ENCODE measurements at places on chromosomes 7 and 10.

GRCh38 chr7:854118-854775, 22.0 kb downstream of the SUN1 start:
- no peak for DNase-seq

DNA sequence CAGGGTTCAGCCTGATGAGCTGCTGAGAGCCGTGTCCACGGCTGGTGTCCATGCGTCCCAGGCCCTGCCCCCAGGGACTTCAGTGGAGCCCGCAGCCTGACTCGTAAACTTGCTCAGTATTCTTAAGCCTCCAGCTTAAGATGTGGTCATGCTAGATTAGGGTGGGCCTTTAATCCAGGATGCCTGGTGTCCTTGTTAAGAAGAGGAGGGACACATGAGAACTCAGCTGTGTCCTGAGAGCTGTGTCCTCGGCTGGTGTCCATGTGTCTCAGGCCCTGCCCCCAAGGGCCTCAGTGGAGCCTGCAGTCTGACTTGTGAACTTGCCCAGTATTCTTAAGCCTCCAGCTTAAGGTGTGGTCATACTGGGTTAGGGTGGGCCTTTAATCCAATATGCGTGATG, 23.0 kb downstream of the DOCK1 start:
- DNase-seq: no peak

DNA sequence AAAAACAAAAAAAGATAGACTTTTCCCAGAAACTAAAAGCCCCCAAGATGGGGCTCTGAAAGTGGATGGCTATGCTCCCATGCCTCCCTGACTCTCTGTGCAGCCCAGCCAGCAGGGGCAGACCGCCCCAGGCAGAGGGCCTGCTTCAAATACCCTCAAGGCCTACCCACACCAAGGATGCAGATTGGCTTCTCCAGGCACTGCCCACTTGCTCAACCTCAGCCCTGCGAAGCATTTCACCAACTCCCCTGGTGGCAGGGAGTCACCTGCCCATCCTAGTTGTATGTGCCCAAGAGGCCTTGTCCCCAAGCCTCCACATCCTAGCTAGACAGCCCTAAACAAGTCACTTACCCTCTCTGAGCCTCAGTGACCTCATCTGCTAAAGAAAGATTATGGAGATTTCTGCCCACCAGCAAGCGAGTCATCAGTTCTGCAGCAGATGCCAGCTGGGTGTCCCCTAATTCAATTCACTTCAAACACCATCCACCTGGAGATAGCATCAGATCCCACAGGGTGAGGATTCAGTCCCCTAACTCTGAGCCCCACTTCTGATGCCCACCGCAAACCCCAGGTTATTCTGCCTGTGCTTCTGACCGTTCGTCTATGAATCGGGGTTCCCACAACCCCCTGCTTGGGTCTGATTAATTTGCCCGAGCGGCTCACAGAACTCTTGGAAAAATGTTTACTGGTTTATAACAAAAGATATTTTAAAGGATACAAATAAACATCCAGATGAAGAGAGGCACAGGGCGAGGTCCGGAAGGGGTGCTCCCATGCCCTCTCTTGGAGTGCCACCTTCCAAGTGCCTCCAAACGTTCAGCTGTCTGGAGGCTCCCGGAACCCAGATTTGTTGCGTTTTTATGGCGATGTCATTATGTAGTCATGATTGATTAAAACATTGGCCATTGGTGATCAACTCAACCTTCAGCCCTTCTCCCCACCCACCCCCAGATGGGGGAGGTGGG, 18.6 kb upstream of the ZMIZ1 start:
- DNase-seq: no peak

GRCh38 chr10:28508304-28508925, 24.5 kb upstream of the WAC start:
- no peak for DNase-seq

- no peak for DNase-seq
Observed at GRCh38 chr7:150848111-150848510, 4.2 kb upstream of the AOC1 start.

DNA sequence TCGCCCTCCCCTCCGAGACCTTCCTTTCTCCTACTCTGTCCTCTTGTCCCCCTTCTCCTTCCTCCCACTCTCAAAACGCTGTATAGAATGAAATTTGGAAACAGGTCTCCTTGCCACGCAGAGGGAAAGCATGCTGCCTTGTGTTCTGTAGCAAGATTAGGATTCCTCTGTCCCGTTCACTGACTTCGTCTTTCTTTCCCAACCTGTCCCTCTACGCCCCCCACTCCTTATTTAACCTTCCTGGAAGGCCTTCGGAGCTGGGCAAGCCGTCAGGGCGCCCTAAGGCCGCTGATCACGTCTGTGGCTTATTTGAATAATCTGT, 1.3 kb downstream of the HOXA9 start:
- DNase-seq: no peak

DNA sequence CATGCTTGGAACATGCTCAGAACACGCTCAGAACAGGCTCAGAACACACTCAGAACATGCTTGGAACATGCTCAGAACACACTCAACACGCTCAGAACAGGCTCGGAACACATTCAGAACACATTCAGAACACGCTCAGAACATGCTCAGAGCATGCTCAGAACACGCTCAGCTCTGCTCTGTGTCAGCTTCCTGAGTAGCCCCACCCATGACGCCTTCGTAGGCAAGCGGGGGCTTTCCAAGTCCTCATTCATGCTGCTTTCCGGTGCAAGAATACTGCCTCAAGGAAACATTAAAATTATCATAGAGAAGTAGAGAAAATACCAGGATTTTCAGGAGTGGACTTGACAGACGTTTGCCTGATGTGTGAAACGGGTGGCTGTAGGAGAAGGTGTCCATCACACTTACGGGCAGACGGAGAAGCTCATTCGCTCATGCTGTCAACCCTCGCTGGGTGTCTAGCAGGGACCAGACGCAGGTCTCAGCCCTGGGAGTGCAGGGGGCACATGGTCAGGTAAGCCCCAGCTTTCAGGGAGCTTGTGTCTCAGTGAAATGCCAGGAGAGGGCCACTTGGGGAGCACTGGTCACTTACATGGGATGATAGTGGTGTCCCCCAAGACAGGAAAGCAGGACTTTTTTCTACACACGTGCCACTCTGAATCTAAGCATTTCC, 24.7 kb downstream of the EN2 start:
- DNase-seq: no peak

DNA sequence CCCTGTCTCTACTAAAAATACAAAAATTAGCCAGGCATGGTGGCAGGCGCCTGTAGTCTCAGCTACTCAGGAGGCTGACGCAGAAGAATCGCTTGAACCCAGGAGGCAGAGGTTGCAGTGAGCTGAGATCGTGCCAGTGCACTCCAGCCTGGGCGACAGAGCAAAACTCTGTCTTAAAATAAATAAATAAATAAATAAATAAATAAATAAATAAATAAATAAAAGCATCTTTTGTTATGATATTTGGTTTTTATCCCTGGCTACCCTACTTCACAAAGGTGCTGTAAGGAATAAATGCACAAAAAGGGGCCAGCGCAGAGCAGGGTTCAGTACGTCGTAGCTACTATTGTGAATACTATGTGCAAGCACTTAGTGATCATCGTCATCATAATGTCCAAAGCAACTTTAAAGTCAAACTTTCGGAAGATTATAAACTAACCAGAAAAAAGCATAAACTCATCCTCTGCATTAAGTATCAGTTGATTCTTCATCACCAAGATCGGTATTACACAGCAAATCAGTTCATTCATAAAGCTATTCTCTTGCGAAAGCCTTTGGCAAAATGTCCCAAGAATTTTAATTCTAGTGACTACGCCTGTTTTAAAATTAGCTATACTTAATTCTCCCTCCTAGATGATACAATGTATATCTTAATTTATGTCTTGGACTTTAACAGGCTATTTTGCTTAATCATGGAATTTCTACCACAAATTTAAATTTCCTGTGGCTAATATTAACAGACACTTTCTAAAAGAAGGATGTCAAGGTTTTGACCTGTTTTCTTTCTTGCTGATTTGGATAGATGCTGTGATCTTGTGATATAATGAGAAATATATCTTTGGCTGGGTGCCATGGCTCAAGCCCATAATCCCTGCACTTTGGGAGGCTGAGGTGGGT, 7.6 kb upstream of the NFE2L3 start:
- no peak for DNase-seq

DNA sequence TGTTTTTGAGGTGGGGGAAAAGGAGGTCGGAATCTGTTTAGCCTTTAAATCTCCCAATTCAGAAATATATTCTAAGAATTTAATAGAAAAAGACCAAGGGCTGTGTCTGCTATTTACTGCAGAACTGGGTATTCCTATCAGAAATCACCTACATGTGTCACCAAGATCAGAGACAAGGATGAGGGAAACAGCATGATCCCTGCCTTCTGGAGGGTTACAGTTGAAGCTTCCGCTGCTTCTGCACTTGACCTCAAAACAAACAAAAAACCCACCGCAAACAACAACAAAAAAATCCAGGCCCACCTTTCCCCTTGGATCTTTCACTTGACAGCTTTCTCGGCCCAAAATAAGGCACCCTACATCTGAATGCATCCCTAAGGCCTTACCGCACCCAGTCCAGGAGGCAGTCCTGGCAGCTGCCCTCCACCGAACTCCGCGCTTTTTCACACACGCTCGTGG, 750 bp upstream of the CDK14 start:
- no peak for DNase-seq

- no peak for DNase-seq
Observed at GRCh38 chr10:116000151-116000842, 272.7 kb downstream of the GFRA1 start.

GRCh38 chr7:158255156-158255555, 332.5 kb downstream of the PTPRN2 start:
- DNase-seq: no peak

GRCh38 chr10:122455376-122456079, 1.1 kb downstream of the ARMS2 start:
- no peak for DNase-seq

DNA sequence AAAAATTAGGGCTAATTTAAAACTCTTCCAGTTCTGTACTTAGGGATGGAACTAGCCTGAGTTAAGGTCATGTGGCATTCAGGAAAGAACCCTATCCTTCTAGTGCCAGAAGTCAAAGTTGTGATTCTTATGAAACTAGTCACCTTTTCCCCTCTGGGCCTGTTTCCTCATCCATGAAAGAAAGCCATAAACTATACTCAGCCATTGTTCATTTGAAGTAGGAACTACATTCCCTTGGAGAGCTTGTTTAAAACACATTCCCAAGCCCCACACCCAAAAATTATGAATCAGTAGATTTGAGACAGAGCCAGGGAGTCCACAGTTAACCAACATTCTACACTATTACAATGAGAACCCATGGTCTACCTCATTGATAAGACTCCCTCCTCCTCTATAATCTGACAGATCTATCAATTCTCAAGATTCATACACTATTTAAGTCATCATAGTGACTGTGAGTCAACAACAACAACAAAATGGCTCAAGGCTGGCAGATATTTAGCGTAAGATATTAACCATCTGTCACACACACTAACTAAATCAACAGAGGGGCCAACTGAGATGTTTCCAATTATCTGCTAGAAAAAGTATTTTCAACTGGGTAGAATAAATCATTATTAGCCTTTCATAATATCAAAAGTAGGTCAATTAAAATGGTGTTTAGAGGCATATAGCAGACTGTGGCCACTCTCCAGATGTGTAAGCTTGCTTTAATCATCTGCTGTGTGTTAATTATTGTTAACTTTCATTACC, 102.3 kb downstream of the SLC25A13 start:
- no peak for DNase-seq

GRCh38 chr7:74617180-74617744, 40.3 kb upstream of the GTF2I start:
- no peak for DNase-seq

- no peak for DNase-seq
Observed at GRCh38 chr7:148695953-148696352, 2.8 kb upstream of the CUL1 start.
